ENCODE measurements at places on chromosomes 6 and 20.
A peak's percentile ranks its signal among the peaks of the same experiment; 100 is the strongest.

DNA sequence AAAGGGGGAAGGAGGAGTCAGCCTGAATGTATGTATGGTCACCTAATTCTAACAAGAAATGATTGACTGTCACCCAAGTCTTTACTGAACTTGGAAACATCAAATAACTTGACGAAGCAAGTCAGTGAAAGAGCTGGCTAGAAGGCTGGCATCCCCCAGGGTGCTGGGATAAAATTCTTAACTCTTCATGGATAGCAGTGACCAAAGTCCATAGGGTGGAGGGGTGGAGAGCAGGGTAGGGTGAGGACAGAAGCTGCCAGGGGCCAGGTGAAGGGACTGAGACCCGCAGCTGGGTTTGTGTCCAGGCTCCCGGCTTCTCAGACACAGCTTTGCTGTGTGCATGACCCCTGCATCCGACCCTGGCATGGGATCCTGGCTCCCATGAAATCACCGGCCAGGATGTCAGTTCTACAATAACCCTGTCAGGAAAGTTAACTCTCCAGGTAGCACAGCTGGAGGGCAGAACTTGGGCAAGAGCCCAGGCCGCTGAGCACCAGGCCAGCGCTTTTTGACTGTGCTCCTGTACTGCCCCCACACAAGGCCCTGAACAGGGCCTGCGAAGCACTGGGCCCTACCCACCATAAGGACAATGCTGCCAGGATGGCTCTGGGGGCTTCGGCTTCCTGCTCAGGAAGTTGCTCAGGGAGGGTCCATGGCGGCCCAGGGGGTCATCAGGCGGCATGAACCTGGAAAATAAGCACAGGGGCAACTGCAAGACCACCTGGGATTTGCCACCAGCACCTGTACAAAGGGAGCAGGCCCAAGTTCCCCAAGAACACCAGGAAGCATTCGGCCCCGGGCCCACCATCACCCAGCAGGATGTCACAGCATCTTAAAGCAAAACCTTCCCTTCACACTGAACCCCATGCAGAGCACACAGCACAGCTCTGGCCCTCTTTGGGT lies 32.5 kb downstream of the ZC3H12D start:
- no peak for DNase-seq

GRCh38 chr20:52420805-52421204 lies 229.2 kb upstream of the ZFP64 start:
- no peak for DNase-seq

- DNase-seq = peak; percentile 53
Observed at GRCh38 chr6:99905209-99906106, 88.6 kb downstream of the MCHR2 start.

DNA sequence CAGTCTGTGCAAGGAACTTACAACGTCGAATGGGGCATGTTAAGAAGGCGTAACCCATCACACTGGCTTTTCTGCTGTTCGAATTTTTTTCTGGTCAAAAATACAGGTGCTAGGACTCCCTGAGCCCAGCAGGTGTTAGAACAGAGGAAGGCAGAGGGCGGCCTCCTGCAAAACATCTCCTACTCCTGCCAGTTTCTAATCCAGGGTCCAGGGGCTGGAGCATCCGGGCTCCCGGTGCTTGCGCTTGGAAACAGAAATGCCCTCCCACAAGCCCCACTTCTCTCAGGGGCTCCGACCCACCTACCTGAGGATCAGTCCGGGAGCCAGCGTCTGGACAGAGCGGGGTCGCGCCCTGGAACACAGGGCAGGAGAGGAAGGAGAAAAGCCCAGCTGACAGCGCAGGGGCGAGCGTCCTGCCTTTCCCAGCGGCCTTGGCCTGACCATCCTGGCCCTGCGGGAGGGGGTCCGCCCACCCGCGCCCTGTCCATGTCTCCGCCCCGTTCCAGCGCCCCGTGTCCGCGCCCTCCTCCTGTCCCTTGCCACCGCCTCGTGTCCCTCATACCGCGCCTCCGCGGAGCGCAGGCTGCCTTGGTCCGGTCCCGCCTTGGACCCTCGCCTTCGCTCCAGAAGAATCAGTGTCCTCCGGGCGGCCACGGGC lies 14.8 kb upstream of the LPA start:
- DNase-seq = peak; percentile 7

DNA sequence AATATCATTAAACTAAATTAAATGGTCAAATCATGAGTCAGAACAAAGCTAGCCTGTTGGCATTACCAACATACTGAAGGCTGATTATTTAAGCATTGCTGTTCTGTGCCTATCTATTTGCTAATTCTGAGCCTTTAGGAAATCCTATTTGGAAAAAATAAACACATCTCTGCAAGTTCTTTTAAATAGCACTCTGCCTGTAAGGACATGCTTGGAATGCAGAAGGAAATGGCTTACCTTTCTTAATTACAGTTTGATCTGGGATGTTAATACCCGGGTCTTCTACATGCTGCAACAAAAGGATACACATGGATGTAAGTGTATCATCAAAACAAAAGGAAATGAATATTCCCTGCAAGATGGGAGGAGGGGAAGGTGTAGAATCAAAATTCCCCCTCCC lies 8.3 kb downstream of the TFAP2A start:
- DNase-seq = no peak

GRCh38 chr6:3128356-3129108 lies 10.0 kb downstream of the BPHL start:
- DNase-seq = no peak

DNA sequence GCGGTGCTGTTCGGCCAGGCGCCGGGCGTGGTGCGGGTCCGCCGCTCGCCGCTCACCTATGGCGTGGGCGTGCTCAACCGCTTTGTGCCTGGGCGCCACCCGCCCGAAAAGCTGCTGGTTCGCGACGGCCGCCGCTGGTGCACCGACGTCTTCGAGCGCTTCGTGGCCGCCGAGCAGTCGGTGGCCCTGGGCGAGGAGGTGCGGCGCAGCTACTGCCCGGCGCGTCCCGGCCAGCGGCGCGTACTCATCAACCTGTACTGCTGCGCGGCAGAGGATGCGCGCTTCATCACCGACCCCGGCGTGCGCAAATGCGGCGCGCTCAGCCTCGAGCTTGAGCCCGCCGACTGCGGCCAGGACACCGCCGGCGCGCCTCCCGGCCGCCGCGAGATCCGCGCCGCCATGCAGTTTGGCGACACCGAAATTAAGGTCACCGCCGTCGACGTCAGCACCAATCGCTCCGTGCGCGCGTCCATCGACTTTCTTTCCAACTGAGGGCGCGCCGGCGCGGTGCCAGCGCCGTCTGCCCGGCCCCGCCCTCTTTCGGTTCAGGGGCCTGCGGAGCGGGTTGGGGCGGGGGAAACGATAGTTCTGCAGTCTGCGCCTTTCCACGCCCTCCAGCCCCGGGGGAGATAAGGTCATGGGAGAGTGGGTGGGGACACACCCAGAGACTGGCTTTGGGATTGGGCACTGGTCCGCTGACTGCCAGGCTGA lies 15.7 kb downstream of the ADISSP start:
- DNase-seq = no peak

DNA sequence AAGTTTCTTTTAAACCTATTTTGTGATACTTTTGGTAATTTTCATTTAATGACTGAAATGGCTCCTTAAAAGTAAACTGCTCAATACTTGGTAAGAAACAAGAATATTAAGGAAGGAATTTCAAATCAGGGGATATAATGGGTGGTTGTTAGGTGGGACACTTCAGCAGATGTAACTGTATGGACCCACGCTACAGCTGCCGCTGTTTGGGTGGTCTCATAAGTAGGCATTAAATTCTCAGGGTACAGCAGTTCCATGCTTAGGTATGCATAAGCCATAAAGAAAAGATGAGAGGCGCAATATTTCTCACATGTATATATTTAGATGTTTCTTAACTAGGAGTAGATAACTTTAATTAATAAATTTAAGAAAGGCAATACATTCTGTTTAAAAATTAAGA lies 35.0 kb downstream of the COL19A1 start:
- DNase-seq = no peak

DNA sequence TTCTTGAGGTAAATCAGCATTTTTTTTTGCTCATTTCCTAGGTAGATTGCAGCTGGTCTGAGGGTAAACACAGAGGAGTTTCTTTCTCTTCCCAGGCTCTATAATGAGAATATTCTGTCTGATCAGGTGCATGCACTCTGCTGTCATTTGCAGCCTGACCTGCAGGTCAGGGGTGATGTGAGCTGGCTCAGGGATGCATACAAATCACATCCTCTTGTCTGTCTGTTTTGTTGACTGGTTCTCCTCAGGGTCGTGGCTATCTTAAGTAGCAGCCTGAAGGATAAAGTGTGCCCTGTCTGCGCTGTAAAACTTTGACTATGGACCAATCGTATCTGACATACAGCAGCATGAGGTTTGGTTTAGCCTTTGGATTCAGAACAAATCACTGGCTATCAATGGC lies 183.4 kb upstream of the POU3F2 start:
- no peak for DNase-seq

All from left kidney (tissue), 8 donors.